Stimulated activated CD4-positive, alpha-beta T cell treated with anti-CD3 and anti-CD28 coated beads, Interleukin-15, amount 100 ng/mL, for 1 hour (primary cell): ENCODE measurements at places on chromosomes 7 and 10.

- DNase-seq, result no peak
Observed at GRCh38 chr10:29648114-29648982, 13.6 kb upstream of the SVIL start.

DNA sequence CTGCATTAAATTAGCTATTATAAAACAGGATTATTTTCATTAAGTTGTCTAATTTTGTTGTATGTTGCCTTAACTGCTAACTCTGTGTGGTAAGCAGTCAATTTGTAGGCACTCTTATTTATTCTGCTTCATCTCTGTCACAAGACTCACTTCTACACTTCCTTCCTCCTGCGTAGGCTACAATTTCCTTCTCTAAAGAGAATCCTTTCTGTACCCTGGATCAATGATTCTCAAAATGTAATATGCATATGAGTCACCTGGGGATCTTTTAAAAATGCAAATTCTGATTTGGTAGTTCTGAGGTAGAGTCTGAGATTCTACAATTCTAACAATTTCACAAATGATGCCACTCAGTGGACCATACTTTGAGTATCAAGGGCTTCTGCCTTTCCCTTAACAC is 4.4 kb upstream of the UBE2D1 start:
- DNase-seq, result no peak

DNA sequence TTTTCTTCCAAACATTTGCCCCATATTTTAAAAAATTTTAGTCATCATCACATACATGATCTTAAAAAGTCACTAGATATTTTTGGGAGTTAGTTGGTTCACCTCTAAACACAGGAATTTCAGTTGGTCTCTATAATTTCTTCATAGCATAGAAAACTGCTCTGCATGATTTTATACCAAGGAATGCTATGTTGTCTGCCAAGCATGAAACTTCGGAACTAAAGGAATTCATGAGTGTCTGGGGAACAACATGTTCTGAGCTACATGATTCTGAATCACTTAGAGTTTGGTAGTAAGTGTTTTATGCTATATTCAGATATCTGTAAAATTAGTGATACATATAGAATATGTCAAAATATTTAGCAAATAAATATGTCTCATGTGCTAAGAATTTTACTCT is 957.8 kb downstream of the GATA3 start:
- DNase-seq, result no peak

- no peak for DNase-seq
Observed at GRCh38 chr10:97563337-97563736, 9.2 kb upstream of the ANKRD2 start.

DNA sequence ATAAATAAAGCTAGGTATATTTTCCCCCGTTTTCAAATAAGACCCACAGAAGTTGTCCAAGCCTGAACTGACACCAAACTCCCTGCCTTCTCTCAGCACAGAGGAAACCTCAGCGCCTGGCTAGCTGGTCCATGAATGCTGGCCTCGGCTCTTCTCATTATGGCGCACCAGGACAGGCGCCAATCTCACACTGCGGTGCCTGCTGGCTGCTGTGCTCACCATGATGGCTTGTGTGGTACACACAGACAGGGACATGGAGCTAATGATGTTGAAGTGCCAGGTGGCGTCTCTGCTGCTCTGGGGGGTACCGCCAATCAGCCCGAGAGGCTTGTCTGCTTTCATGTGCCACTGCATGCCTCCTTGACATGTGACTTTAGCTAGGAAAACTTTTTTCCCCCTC is 43.2 kb upstream of the USP6NL start:
- DNase-seq, result no peak

DNA sequence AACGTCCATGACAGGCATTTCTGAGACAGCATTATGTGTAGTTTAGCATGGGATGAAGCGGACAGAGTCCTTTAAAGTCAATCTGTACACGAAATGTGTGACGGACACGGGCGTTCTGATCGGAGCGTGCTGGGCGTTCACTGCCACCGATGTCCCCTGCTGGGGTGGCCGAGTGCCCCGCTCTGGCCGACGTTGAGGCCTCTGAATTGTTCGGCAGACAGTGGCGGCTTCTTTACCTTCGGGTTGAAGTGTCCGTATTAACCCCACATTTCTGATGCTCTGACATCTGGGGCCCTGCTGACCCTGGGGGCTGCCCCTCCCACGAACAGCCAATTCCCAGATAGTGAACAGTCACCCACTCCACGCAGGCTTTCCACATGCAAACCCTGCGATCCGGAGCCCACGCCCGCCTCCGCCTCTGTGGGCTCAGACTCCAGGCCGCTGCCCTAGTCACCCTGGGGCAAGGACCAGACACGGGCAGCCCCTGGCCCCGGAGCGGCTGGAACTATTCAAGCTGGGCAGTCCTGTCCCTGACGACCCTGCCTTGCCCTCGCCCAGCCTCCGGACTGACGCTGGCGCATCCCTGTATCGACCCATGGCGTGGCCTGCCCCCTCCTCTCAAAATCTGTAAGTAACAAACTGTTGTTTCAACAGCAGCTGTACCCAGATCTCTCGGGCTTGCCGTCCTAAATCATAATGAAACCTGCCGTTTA is 445.7 kb downstream of the PTPRN2 start:
- DNase-seq, result no peak

DNA sequence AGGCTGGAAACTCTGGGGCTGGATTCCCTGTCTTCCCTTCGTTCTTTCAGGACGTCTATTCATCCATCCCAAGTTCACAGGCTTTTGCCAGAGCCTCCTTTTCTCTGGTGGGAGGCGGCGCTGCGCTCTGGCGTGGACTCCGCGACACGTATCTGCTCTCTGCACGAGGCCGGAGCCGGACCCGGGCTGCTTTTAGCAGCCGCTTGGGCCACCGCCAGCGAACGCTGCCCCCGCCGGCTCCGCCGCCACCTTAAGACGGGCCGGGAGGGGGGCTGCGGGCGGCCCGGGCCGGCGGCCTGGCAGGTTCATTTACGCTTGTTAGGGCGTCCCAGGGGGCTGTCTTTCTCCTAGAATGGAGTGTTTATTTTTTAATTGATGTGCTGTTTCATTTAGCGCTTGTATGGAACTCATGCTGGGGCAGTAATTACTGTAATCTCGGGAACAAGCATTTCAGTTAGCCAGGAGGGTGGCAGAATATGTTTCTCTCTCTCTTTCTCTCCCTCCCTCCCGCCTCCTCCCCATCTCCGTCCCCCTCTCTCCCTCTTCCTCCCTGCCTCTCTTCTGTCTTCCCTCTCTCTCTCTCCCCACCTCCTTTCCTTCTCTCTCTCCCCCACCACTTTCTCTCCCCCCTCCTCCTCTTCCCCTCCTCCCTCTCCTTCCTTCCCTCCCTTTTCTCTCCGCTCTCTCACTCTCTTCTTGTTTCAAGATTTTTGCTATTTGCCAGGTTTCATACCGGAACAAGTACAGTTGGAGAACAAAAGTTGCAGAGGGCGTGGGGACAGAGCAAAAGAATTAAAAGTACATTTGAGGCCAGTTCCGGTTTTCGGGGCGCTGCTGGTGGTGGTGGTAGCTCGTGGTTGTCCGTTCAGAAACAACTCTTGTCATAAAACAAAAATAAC is 1.3 kb upstream of the FZD8 start:
- no peak for DNase-seq

GRCh38 chr10:67851186-67851585 is 13.2 kb upstream of the DNAJC12 start:
- no peak for DNase-seq

DNA sequence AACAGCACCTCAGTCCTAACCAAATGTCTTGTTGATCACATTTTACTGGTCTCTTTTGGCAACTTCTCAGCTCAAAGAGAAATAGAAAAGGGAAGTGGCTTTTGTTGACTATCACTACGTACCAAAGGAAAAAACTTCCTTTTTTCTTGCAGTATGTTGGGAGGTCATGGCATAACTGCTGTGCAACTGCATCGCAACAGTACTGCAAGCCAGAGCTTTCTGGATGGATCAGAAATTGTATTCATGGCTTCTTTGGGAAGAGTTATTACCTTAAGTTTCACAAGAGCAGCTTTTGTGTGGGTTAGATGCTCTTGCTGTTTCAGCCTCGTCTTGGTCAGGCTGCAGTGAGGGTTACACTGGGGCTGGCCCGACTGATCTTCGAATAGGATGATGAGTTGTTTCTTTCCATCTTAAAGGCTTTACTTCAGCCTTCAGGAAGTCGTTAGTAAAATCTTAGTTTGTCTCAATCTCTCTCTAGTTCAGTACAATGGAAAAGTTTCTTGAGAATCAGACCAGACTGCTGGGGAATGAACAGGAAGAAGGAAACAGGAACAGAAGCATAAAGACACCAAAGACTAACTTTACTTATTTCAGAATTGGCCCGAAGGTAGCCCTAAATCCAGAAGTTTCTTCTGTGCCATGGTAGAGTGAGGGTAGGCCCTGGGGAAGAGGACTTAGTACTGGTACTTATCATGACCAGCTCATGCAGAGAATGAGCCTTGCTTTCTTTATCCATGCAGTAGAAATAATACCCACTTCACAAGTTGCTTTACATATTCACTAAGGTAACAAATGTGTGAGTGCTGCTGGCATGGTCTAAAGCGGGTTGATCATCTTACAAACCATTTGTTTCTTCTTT is 153.6 kb downstream of the CELF2 start:
- no peak for DNase-seq

GRCh38 chr7:40966693-40967092 is 736.2 kb downstream of the INHBA start:
- no peak for DNase-seq

DNA sequence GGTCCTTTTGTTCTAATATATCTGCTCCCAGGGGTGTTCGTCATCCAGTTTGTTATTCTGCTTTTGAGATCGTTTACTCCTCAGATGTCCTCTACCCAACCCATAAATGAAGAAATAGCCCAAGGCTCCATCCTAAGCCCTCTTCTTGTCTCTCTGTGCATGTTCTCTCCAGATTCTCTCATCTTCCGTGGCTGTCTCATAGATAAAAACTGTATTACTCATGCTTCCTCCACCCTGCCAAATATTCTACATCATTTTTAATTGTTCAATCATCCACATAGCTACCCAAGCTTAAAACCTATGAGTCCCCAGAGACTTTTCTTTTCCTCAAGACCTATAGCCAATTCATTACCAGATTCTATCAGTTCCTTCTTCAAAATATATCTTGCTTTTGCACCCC is 44.9 kb downstream of the CAV1 start:
- no peak for DNase-seq

GRCh38 chr10:69896606-69897231 is 95.0 kb downstream of the COL13A1 start:
- no peak for DNase-seq

DNA sequence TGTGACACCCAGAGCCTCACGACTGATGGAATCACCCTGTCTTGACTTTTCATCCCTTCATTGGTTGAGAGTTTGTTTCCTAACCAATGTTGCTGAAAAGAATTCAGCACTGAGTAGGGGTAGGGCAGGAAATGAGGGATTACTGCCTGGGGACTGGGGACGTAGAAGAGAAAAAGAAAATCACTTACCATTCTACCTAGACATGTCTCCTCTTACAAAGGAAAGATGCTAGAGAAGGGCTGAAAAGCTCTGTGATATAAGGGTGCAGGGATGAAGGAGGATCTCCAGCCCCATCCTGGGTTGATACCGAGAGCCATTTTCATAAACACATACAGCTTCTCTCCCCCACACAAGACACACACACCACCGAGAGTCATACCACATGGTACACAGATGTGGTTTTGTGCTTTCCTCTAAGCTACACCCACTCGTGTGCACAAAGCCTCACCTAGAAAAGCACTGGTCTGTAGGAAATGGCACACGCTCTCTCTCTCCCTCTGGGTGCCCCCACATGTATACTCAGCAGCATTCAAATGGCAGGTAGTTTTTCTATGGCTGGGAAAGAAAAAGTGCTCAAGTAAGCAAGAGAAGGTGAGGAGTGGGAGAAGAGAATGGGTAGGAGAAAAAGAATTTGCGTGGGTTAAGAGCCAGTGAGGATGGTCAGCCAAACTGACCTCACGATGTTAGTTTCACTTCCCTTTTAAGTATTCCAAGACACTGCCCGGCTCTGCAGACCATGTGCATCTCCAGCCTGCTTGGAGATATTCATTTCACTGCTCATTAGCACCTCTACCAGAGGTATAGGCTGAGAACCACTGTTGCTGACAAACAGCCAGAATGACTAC is 85.8 kb downstream of the CALD1 start:
- DNase-seq, result no peak

GRCh38 chr7:78438433-78438832 is 639.9 kb downstream of the PHTF2 start:
- DNase-seq, result no peak

GRCh38 chr7:111833466-111833865 is 271.2 kb upstream of the IMMP2L start:
- no peak for DNase-seq

- no peak for DNase-seq
Observed at GRCh38 chr7:981793-982510, 1.0 kb upstream of the CYP2W1 start.

DNA sequence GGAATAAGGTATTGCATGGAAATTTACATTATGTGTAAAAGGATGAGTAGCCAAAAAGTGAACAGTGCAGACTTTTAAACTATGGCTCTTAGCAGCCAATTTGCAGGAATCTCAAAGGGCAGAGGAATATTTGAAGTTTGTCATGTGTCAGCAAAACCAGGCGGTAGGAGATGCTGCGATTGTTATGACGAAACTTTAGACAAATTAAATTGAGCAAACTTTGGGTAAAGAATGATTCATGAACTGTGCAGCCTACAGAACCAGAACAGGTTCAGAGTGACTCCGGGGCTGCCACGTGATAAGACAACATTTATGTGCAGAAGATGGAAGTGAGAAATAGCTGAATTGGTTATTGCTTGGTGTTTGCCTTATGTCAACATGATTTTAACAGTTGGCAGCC is 39.2 kb upstream of the CCDC6 start:
- DNase-seq, result no peak

DNA sequence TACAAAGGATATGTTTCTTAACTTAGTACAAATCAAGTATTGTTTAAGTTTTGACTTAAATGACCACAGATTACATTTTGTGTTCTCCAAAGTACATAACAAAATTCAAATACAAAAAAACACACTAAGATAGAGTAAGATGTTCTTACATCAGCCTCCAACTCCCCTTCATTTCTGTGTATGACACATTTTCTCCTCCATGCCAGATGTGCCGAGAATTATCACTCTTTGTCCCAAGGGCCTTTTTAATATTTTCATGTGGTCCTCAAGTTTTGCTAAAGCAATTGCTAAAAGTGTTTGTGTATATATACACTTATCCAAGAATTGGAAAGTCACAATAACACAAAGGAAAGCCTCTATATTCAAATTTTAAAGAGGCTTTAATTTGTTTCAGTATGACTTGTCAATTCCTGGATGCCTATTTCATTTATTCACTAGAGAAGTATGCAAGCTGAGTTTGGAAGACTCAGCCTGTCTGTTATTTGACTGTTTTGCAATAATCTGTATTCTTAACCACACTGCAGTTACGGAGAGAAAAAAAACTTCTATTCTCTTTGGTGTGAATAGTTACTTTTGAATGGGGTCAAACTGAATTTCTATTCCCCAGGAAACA is 586.4 kb upstream of the SEMA3D start:
- DNase-seq, result no peak

GRCh38 chr7:132108563-132108962 is 467.7 kb downstream of the PLXNA4 start:
- DNase-seq, result no peak
